RPMI8226 (cell line): ENCODE measurements at places on chromosomes 6 and 20.

DNA sequence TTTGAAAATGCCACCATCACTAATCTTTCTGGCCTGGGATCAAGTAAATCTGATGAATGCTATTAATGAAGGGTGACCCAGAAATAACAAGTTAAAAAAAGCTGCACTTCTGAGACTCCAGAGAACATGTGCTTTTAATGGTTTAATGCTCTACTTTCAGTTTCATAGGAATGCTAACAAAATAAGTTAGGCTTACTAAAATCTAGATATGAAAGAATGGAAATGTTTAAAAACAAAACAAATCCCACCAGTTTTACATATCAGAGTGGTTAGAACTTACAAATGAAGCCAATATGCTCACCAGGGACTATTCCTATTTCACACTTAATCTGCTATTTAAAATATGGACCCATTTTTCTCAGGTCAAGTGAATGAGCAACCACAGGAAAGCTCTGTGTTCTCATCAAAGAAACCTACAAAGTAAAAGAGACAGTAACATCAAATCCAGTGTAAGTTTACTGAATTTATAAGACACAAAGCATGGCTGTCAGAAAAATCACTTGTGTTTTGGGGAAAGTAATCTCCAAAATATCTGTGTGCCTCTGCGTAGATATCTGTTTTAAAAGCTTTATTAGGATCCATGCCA, 40.3 kb downstream of the FYN start:
- DNase-seq = no peak

GRCh38 chr6:37052027-37052628, 46.7 kb downstream of the FGD2 start:
- no peak for DNase-seq

- peak; percentile 72 for DNase-seq
These were observed 49.7 kb upstream of the CITED2 start for GRCh38 chr6:139423971-139424667.

DNA sequence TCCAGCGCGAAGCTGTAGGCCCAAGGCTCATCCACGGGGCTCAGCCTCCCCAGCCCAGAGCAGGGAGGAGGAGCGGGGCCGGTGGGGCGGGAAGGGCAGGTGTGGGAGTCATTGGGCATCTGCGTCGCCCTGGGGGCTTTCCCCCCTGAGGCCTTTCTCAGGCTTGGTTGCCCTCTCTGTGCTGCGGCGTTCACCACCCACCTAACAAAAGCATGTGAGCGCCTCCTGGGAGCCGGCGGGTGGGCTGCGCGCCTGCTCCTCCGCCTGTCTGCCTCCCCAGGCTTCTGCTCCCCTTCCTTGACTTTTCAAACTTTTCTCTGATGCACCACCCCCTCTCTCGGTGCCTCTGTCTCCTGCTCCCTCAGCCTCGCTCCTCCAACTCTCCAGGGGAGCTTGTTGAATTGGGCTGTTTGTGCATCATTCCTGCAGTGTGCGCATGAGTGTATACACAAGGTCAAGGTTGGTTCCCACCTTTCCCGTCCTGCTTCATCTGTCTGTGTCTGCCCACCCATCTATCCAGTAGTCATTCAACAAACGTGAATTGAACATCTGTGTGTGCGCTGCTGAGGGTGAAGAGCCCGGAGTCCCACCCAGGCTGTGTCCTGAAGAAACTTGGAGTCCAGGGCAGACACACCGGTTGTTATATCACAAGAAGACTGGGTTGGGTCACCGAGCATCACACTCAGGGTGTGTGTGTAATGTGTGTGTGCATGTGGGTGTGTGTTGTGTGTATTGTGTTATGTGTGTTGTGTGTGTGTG, 82.4 kb upstream of the NNAT start:
- DNase-seq = no peak

DNA sequence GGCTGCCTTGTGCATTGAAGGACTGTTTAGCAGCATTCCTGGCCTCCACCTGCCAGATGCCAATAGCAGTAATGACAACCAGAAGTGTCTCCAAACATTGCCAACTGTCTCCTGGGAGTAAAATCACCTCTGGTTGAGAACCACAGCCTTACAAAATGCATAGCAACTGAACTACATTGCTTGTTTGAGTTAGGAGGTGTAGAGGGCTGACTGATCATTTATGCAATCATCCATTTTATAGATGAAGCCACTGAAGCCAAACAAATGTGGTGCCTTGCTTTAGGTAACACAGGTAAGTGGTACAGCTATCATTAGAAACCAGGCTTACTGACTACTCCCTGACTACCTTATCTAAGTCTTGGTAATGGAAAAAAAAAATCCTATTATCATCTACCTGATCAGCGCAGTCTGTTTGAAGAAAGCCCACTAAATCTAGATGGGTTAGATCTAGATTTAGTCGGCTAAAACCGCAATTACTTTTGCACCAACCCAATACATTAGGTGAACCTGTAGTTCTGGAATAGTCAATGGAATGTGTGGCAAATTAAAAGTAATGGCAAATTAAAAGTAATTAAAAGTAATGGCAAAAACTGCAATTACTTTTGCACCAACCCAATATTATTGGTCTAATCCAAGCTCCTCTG, 47.7 kb upstream of the F13A1 start:
- no peak for DNase-seq

DNA sequence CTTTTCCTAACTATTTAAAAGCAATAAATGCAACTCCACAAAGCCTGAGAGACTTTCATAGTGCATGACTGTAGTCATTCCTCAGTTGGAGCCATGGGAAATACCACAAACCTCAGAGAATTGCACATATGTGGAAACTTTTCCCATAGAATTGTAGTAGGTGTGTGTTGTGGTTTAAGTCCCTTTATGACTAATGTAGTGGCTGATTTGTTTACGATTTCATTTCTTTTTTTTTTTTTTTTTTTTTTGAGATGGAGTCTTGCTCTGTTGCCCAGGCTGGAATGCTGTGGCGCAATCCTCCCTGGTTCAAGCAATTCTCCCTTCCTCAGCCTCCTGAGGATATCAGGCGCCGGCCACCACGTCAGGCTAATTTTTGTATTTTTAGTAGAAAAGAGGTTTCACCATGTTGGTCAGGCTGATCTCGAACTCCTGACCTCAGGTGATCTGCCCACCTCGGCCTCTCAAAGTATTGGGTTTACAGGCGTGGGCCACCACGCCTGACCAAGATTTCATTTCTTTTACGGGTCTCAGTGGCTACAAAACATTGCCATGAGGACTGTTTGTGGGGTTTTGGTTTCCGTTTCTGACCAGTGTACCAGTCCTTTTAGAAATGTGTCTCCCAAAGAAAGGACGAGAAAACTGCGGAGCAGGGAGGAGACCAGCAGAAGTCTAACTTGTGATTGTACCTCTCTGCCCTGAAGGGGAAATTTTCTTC, 212.1 kb upstream of the MARCKS start:
- DNase-seq = no peak

DNA sequence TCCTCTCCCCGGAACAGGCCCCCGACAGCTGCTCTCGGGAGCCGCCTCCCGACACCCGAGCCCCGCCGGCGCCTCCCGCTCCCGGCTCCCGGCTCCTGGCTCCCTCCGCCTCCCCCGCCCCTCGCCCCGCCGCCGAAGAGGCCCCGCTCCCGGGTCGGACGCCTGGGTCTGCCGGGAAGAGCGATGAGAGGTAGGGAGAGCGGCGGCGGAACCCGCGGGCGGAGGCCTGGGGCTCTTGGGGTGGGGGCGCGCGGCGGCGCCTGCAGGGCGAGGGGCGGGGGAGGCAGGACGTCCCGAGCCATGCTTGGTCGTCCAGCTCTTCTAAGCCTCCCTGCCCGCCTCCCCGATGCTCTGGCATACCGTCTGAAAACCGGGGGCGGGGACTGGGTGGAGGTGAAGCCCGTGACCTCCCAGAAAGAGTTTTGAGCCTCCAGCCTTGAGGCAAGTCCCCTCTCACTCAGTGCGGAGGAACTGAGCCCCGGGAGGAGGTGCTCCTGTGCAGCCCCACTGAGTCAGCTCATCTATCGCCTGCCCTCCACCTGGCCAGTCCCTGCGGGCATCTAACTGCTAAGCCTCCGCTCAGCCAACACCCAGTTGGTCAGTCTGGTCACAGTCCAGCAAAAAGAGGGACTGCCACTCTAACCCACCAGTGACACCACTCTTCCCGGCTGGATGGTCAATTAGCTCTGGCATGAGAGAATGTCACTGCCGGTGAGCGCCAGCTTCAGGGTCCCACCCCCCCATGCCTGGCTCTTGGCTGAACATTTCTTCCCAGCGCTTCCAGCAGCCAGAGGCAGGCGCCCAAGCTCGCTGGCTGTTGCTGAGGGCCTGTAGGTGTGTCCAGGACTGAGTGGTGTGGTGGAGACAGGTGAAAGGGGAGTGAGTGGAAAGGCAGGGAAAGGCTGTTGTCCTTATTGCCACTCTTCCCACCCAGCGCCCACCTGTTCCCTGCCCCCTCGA, 482 bp downstream of the DDR1 start:
- peak; percentile 70 for DNase-seq

DNA sequence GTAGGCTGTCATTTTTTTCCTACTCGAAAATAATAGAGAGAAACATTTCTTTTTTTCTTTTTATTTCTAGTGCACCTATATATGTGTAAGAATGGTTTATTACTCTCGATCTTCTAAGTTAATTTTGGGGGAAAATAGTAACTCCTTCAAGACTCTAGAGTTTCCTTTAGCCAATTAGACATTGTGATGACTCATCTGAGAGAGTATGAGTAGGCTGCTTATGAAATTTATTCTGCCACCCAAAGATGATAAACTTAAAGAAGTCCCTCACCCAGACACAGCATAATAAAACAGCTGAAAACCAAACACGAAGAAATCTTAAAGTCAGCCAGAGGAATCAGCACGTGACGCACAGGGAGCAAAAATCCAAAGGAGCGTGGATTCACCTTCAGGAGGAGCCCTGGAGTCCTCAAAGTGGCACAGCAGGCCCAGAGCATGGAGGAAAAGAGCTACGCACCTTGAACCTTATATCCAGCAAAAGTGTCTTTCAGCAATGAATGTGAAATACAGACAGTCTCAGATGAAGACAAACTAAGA, 81.9 kb downstream of the ERMARD start:
- DNase-seq = no peak
